ENCODE measurements at places on chromosomes 12 and 14. TPM values are rescaled to one million over a fixed set of nuclear protein-coding genes. Genes with fewer than 3 reads are reported as not detected.

ACSM4 gene
- total RNA-seq: not detected

KRT79 gene
- not detected for total RNA-seq

SDS gene
- total RNA-seq: 0.09 TPM

KRT78 gene
- total RNA-seq: not detected

BMP4 gene
- 2.3 TPM for total RNA-seq

PSEN1 gene
- 33.0 TPM for total RNA-seq

GALNT4 gene
- total RNA-seq: 5.9 TPM

RTL1 gene
- total RNA-seq: not detected

LAG3 gene
- total RNA-seq: 0.43 TPM

POU6F1 gene
- total RNA-seq: 2.2 TPM

TRIM9 gene
- total RNA-seq: 0.09 TPM

CDKN3 gene
- 6.2 TPM for total RNA-seq

FGF23 gene
- total RNA-seq: not detected

ABCD2 gene
- 0.17 TPM for total RNA-seq

LHX5 gene
- total RNA-seq: not detected

P2RX7 gene
- 2.5 TPM for total RNA-seq

All from pericardium fibroblast (primary cell).